ENCODE measurements at places on chromosomes 1 and 21. TPM values are rescaled to one million over a fixed set of nuclear protein-coding genes. Genes with fewer than 3 reads are reported as not detected.

FOXJ3 gene
- 62.1 TPM for total RNA-seq

OR2T35 gene
- not detected for total RNA-seq

PGBD5 gene
- 4.6 TPM for total RNA-seq

GRCh38 chr1:8431019-8431418 is 113.1 kb downstream of the SLC45A1 start:
- peak; percentile 66 for DNase-seq

GRCh38 chr1:33347650-33347992 is 26.7 kb upstream of the A3GALT2 start:
- DNase-seq = no peak

GRCh38 chr1:86200901-86201300 is 44.3 kb upstream of the COL24A1 start:
- DNase-seq = no peak

GRCh38 chr1:206769304-206769731 is 1.3 kb upstream of the IL19 start:
- no peak for DNase-seq

DNA sequence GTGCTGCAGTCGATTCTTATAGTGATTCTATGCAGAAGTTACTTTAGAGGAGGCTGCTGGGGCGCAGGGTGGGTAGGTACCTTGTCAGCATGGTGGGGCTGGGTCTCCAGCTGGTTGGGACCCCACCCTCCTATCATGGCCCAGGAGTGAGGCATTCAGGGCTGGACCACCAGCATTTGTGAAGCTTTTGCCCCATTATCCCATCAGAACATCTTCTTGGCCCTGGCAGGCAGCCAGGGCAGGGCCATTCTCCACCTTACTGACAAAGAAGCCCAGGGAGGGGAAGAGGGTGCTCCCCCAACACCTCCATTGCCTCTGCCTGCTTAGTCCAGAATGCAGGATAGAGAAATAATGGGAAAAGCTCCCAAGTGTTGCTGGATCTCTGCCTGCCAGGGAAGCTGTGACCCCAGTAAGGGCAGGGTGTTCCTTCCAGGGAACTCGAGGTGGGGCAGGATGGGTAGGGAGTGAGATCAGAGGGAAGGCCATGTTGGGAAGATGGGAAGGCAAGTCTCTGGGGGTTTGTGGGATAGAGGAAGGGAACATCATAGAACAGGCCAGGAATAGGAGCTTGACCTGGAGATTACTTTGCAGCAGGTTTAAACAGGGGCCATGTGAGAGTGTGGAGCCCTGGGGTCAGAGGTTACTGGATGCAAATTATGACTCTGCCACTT is 16.2 kb upstream of the SLC2A1 start:
- DNase-seq = no peak

GRCh38 chr1:180185281-180185680 is 30.6 kb downstream of the QSOX1 start:
- DNase-seq = no peak

- DNase-seq = no peak
Observed at GRCh38 chr1:1869469-1869868, 21.4 kb downstream of the GNB1 start.

- DNase-seq = no peak
Observed at GRCh38 chr1:228198977-228199590, 8.8 kb upstream of the OBSCN start.

- no peak for DNase-seq
Observed at GRCh38 chr1:162568802-162569201, 7.3 kb downstream of the UAP1 start.

DNA sequence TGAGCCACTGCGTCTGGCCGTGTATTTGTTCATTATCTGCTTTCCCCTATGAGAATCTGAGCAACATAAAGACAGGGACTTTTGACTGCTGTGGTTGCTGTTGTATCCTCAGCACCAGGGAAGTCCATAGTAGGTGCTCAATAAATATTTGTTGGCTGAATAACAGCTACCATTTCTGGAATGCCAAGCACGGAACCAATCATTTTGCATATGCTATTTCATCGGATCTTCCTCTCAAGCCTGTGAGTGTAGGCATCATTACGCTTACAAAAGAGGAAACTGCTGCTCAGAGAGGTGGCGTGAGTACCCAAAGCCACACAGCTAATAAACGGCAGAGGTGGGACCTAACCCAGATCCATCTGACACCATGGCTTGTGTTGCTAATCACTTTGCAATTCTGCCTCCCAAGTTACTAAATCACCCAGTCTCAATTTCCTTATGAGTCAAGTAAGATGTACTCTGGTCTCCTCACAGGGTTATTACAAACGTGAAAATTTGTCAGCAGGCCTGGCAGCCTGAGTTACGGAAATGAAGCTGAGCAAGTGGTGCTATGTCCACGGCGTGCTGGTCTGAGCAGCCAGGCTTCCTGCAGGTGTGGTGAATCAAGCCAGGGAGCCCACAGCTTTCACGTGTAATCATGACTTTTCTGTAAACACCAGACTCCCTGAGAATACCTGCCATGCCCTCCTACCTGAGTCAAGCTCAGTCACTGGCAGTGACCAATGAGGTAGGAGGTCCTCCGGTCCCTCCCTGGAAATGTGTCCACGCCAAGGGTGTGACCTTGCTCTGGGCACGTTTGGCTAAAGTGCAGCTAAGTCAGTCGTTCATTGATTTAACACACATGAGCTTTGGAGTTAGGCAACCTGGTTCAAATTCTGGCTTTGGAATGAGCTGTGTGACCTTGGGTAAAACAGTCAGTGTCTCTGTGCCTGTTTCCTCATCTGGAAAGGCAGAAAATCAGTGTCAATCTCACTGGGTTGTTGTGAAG is 4.8 kb upstream of the RHCE start:
- DNase-seq = no peak

DNA sequence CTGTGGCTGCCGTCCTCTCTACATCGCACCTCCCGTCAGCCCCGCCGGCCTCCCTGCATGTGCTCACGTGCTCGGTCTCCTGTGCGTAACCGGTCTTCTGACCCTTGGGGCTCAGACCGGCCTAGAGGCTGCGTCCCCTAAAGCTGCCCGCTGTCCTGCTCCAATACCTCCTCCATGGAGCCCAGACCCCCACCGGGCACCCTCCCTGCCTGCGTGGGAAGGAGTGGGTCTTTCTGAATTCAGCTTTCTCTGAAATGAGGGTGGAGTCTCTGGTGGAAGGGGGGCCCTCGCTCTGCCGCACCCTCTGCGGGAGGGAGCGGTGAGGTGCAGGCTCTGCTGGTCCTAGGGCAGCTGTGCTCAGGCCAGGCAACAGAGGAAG is 18.7 kb upstream of the POFUT2 start:
- DNase-seq = peak; percentile 43

- no peak for DNase-seq
Observed at GRCh38 chr1:63779338-63780211, 5.8 kb downstream of the ROR1 start.

Measured in endodermal cell (in vitro differentiated cells).